ENCODE measurements at places on chromosomes 4 and X.

DNA sequence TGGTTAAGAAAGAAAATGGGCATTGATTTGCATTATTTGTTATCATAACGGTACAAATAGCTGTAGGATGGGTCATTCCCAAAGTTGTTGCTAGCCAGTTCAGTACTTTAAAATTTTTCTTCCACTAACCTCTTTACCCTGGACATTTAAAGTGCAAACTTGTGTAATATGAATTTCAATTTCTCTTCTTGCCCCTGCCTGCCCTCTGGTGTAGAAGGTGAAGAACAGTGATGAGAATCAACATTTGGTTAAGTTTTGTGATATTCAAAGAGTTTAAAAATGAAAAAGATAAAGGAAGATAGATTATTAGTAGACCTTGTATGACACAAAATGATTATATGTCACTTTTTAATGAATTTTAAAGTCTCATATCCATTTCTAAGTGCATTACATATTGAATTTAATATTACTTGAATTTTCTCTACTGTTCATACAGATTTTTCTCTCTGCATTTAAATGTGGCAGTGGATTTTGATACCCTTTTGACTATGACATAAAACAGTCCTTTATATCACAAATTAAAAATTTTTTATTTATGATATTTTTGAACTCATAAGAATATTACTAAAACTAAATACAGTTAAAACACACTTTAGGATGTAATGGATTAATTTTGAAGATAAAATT lies 337.7 kb downstream of the BMPR1B start:
- DNase-seq, result no peak

DNA sequence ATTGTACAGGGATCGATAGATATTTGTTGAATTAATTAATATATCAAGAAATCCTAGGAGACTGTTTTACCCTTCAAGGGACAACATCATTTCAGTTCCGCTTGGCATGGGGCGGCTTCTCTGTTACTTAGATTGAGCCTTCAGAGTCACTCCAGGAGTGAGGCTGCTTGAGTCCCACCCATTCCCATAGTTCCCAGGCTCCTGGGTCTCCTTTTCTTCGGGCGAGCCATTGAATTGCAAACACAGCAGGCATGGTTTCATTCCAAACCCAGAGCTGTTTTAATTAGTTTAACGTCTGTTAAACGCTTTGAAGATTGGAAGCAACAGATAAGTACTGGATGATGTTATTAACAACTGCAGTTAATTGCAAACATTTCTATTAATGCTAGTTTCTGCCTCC lies 571 bp upstream of the EDA start:
- no peak for DNase-seq

- DNase-seq, result peak; percentile 39
Observed at GRCh38 chrX:23317799-23318724, 16.6 kb upstream of the PTCHD1 start.

DNA sequence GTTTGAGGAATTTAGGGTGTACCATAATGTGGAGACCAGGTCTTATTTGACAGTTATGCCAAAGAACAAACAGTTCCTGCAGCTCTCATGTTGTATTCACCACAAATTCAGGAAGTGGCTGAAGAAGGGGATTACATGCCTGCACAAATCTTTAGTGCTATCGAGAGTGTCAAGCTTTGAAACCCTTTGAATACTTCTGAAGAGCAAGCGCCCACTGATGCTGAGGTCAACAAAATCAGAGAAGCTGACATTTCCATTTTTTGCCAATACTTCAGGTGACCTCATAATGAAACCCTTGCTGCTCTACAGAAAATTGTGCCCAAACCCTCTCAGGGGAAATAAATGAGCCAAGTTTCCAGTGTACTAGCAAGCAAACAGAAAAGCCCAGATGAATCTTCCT lies 28.4 kb downstream of the PAK3 start:
- no peak for DNase-seq

DNA sequence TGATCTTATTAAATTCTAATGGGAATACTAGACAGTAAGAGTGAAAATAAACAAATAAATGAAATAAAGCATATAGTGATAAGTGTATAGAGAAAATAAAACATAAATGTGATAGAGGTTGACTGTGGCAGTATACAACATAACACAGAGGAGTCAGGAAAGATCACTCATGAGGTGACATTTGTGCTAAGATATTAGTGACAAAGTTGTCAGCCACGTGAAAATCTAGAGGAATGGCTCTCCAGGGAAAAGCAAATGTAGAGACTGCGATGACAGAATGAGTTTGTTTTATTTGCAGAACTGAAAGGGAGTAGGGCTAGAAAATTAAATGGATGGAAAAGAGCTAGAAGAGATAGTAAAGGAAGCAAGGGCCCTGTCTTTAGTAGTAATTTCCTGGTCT lies 72.8 kb upstream of the GABRA2 start:
- no peak for DNase-seq

DNA sequence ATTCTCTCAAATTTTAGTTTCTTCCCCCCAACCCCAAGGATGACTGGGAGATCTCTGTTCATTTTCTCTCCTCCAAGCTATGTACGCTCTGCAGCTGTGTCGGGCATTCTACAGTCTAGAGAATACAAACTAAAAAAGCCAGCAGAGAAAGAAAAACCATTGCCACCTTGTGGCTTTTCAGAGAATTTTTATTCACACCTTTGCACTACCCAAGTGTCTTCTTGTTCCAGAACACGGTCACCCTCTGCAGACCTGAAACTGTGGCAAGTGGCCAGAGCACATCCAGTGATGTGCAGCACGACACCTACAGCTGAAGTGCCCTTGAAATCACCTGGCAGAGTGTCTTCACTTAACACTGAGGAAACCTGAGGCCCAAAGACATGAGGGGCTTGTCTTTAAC lies 68.6 kb downstream of the CHST7 start:
- DNase-seq, result peak; percentile 30

DNA sequence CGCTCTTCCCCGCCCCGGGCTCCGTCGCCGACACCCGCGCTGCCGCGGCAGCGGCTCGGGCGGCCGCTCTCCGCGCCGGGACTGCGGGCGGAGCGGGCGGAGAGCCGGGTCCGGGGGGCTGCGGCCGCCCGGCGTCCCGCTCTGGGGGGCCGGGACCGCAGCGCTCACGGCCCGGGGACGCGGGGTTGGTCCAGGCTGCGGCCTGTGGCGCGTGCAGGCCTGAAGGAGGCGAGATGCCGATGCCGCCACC lies 492 bp downstream of the GALNT7 start:
- no peak for DNase-seq

GRCh38 chr4:1242506-1243450 lies 6.2 kb downstream of the CTBP1 start:
- DNase-seq, result peak; percentile 16

GRCh38 chrX:63503541-63503940 lies 152.4 kb upstream of the SPIN4 start:
- no peak for DNase-seq

GRCh38 chrX:154981116-154981411 lies 41.5 kb downstream of the F8 start:
- DNase-seq, result no peak

DNA sequence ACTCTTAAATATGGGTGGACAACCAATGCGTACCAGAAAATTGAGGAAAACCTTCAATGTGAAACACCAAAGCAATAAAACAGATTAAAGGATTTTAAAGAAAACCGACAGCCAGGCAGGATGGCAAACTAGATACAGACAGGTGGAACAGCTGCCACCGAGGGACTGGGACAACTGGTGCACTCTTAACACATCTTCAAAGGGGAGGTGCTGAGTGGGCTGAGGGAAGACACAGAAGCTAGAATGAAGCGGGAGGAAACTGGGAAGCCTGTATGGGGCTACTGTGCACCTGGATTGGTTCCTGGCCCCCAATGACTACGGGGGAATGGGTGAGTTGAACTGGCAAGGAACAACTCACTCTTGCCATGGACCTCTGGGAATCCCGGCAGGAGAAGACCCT lies 20.7 kb downstream of the ZNF280C start:
- DNase-seq, result no peak

GRCh38 chr4:6953751-6954380 lies 44.2 kb downstream of the TBC1D14 start:
- no peak for DNase-seq

DNA sequence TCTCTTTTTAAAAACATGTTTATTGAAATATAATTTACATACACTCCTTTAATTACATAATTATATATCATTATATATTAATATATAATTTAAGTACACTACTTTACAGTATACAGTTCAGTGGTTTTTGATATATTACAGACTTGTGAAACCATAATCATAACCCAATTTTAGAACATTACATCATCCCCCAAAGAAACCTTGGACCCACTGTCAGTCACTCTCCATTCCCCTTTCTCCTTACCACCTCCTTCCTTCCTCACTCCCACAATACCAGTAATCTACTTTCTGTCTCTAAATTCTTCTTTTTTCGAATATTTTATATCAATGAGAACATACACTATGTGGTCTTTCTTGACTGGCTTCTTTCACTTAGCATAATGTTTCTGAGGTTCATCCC lies 17.9 kb upstream of the EXOSC9 start:
- no peak for DNase-seq

GRCh38 chrX:115467961-115468360 lies 93.0 kb upstream of the PLS3 start:
- no peak for DNase-seq

GRCh38 chrX:57156397-57157049 lies 19.3 kb upstream of the SPIN2A start:
- no peak for DNase-seq

GRCh38 chrX:54540289-54540688 lies 10.3 kb downstream of the GNL3L start:
- DNase-seq, result no peak

- no peak for DNase-seq
Observed at GRCh38 chr4:3514221-3514780, 17.9 kb downstream of the LRPAP1 start.

GRCh38 chrX:13074297-13075262 lies 30.2 kb upstream of the FAM9C start:
- DNase-seq, result no peak

GRCh38 chr4:48947731-48948130 lies 38.3 kb upstream of the CWH43 start:
- DNase-seq, result no peak

DNA sequence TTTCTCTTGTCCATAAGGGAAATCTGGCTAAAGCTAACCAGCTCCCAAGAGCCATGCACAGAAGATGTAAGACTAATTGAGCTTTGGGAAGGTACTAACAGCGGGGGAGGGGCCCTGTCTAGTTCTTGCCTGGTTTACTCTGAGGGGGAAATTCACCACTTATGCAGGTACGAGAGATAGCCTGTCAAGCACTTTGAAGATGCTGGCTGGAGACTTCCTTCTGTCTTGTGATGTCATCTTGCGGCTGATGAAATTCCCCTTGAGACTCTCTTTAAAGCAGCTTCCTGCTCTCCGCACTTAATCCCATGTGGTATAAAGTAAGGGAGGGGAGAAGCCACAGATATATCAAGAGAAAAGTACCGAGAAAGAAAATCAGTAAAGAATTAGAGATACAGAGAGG lies 345.3 kb downstream of the MAPK10 start:
- no peak for DNase-seq

DNA sequence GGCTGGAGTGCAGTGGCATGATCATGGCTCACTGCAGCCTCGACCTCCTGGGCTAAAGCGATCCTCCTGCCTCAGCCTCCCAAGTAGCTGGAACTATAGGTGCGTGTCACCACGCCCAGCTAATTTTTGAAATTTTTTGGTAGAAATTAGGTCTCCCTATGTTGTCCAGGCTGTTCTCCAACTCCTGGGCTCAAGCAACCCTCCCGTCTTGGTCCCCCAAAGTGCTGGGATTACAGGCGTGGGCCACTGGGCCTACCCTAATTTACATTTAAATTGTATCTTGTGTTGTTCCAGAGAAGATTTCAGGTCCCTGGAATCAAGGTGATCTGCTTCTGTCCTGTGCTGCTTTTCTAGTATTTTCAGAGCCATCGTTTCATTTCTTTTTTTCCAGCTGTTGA lies 1.2 kb upstream of the LRPAP1 start:
- no peak for DNase-seq

DNA sequence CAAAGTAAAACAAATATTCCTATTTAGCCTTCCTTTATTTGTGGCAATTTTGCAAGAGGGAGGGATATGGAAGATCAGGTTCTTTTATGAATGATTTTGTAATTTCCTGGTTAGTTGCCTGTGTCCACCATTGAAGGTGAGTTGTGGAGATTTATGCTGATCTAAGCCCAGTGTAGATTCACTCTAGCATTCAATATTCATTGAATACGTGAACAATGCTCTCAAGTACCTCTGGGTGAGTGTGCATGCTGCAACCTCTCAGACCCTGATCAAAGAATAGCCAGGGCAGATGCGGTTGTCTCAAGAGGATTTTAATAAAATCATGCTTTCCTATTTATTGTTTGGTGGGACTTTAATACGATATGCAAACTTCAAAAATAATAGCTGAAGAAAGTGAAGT lies 628.4 kb downstream of the SPRY1 start:
- no peak for DNase-seq

GRCh38 chr4:52660643-52661042 lies 1.5 kb upstream of the USP46 start:
- DNase-seq, result no peak

- no peak for DNase-seq
Observed at GRCh38 chrX:103879339-103879738, 47.3 kb upstream of the RAB9B start.

DNA sequence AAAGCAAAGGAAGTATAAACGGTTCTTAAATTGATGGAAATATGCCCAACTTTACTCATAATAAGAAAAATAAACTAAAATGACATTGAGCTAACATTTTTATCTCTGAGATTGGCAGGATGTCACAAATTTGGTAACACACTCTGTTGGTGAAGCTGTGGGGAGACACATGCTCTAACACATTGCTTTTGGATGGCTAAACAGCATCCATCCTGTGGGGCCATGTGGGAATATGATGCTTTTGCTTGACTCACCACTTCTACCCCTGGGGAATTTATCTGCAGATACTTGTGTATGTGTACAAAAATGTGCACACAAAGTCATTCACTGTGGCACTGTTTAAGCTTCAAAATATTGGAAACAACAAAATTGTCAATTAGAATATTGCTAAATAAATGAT lies 100.2 kb downstream of the ANAPC4 start:
- DNase-seq, result no peak

DNA sequence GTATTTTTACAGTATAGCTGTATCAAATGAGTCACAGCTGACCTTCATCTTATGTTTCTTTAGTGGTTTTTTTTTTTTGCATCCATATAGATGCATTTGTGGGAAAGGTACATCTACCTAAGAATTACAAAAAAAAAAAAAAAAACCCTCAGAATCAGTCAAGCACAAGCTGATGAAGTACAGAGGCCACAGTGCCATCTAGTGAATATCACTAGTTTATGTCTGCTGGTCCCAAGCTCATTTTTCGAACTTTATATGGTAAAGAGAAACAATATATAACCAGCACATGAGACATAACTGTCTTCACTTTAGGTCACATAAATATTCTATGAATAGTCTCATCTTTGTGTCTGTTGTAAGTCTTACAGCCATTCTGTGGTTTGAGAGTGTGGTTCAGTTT lies 220.1 kb downstream of the DLG3 start:
- no peak for DNase-seq

GRCh38 chr4:73662709-73663546 lies 42.7 kb upstream of the RASSF6 start:
- no peak for DNase-seq

GRCh38 chr4:108155373-108155772 lies 13.4 kb downstream of the LEF1 start:
- DNase-seq, result no peak

All from activated naive CD8-positive, alpha-beta T cell treated with anti-CD3 and anti-CD28 coated beads, Interleukin-2, amount 10 ng/mL, durations not matched to agents 7 days and 5 days (primary cell).